ENCODE measurements at places on chromosomes 6 and 20.

DNA sequence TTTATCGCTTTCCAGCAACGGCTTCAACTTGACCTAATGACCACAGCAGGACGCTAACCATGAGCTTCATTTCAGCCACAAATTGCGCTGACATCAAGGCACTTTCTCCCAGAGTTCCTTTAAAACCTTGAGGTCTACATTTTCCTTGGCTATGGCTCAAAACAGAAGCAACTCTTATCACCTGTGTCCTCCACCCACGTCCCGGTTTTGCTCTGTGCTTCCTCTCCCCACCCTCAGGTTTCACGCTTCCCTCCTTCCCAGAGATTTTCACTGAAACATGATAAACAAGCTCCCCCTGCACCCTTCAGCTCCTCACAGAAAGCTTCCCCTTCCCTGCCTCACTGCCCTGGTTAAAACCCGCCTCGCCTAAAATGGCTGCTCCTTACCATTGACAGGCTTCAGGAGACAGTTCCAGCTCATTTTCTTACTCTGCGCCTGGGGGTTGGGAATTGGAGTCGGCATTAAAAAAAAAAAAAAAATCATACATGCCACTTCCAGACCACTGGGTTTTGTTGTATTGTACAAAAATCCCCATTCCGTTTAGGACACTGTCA is 229.5 kb downstream of the UBE3D start:
- DNase-seq = no peak

DNA sequence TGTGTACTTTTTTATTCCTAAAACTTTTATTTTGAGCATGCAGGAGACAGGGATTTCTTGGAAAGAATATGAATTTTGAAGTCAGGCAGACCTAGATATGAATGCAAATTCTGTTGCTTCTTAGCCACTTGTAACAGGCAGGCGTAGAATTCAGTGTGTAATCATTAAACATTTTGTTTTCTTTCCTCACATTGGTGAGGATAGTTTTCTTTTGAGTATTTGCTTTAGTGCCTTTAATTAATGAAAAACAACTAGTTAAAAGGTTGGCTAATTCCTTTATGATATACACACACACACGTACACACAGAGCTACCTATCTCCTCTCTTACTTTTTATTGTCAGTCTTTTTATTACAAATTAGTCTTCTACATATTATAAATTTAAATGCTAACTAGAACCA is 342.3 kb downstream of the CDKAL1 start:
- DNase-seq = no peak

DNA sequence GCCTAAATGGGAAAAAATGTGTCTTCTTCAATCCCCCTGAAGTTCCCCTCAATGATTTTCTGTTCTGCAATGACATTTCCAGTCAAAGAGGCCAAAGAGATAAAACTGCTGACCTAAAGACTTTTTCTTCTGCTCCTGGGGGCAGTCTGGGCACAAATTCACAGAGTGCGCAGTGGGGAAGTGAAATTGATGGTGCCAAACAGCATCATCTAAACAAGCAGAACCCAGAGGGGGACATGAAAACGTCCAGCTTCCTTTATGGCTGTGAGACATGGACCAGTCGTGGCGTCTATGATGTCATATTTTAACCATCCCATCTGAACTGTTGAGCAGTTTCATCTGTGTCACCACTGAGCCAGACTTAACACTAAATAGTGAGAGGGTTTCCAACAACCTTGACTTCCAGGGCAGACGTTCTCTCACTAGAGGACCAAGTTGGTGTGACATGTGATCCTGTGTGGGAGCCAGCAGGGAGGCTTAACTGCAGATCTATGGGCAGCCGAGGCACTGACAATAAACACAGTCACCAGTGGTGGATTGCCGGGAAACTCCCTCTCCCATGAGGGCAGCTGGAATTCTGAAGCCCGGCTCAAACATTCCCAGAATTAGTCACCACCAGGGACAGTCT is 12.4 kb downstream of the SCML4 start:
- no peak for DNase-seq

DNA sequence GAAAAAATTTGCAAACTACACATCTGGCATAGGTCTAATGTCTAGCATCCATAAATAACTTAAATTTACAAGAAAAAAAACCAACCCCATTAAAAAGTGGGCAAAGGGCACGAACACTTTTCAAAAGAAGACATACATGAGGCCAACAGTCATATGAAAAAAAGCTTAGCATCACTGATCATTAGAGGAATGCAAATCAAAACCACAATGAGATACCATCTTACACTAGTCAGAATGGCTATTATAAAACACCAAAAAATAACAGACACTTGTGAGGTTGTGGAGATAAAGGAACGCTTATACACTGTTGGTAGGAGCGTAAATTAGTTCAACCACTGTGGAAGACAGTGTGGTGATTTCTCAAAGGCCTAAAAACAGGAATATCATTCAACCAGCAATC is 33.7 kb upstream of the EPB41L2 start:
- no peak for DNase-seq

GRCh38 chr20:63653974-63654668 is 897 bp upstream of the STMN3 start:
- DNase-seq = no peak

DNA sequence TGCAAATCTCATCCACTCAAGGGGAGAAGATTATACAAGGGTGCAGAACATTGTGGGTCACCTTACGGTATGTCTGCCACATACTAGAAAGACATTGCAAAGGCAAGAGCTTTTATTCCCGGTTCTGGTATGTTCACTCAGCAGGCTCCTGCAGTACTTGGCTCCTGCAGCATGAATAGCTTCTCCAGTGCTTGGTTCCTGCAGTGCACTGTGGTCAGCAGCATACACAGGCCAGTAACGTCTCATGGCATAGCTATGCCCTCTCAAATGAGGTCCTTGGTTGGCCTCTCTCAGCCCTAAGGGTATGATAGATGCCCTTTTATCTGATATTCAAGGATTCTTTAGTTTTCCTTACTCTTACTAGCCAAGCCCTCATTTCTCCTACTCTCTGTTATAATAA is 12.6 kb downstream of the TCP11 start:
- DNase-seq = peak; percentile 69

Data from G401 (cell line).